ENCODE measurements at places on chromosomes 2 and 18.

- no peak for DNase-seq
These were observed 16.5 kb downstream of the GPC1 start for GRCh38 chr2:240451791-240452461.

GRCh38 chr2:81396417-81397019 is 1092.0 kb upstream of the LRRTM1 start:
- DNase-seq: no peak

DNA sequence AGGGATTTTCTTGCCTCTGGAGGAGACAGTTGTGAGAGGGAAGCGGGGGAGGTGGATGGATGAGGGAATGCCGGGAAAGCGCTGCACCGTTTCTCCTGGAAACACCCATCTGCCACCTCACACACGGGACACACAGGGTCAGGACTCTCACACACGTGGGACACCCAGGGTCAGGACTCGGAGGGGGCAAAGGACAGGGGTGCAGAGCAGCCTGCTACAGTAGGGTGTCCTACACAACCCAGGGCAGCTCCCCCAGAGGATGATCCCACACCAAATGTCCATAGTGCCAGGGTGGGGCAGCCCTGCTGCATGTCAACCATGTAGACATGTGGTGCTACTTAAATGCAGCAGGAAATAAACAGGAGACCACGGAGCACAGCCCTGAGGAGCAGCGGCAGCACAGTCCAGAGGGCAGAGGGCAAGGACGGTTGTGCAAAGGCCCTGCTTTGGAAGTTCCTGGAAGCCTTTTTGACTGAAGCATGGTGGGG is 5.1 kb downstream of the RAMP1 start:
- no peak for DNase-seq

GRCh38 chr18:8627107-8627472 is 17.9 kb downstream of the RAB12 start:
- DNase-seq: no peak

- no peak for DNase-seq
These were observed 187.1 kb downstream of the GULP1 start for GRCh38 chr2:188478724-188479123.

DNA sequence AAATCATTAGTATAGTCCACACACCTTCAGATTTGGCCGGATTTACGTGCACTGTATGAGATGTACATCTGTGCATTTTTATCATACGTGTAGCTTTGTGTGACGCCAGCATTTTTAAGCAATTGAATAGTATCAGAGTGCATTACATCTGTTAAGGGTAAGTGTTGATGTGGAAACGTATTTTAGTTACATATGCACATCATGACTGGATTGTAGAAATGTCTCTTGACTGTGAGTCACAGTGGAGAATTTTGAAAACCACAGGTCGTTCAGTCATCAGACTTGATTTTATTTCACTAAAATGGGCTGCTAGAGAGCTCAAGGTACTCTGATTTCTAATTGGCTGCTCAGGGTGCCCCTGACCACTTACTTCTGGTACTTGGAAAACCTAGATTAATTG is 5.4 kb upstream of the GPBAR1 start:
- no peak for DNase-seq

- no peak for DNase-seq
These were observed 45.6 kb downstream of the NAB1 start for GRCh38 chr2:190694479-190694878.

DNA sequence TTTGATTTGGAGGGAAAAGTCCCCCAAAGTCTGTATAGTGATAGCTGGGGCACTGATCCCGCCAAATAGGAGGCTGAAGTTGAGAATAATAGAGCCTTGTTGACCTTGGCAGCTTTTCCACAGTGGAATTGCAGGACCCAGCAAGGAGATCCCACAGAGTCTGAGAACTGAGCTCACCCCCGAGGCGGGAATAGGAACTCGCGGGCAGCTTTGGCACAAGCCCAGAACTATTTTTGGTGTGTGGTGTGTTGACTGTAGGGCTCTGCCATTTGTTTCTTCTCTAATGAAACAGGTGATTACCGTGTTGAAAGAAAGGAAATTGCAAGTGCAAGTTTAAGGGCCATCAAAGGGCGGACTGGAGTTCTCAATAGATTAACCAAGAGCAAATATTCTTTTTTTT is 34.0 kb downstream of the SH3RF3 start:
- DNase-seq: no peak

- DNase-seq: no peak
These were observed 1330.0 kb upstream of the CELF4 start for GRCh38 chr18:38895560-38895959.

- DNase-seq: no peak
These were observed 195.7 kb upstream of the GALNT5 start for GRCh38 chr2:157061799-157062198.

- DNase-seq: no peak
These were observed at the start of gene NCL for GRCh38 chr2:231463698-231464575. TSS of gene NCL (minus strand) at chr2:231464484. CDS start at chr2:231464353, 131 bp downstream.

DNA sequence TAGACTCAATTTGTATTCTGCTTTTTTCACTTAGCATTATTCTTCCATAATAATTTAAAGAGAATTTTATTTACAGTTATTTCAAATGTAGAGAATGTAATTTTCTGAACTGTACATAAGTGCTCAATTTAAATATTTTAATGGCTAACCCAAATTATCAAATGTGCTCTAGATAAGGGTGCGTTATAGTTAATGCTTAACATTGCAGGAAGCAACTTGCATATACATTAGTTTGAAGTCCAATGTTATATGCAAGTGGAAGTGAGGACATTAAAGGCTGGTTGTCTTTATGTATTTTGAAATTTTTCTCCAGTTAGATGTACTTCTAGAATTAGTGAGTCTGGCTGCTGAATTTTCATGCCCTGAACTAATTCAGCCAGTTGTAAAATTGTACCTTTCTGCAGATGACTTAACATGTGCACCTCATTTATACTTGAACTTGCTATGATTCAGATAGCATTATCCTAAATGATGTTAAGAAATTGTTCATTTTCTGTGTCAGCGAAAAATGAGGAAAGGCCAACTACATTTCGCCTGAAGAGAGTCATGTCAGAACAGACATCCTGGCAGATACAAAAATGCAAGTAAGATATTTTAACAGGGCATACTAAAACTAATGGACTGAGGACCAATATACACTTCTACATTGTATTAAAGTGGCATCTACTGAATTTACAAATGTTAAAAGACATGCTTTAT is 59.2 kb upstream of the GAREM1 start:
- no peak for DNase-seq

DNA sequence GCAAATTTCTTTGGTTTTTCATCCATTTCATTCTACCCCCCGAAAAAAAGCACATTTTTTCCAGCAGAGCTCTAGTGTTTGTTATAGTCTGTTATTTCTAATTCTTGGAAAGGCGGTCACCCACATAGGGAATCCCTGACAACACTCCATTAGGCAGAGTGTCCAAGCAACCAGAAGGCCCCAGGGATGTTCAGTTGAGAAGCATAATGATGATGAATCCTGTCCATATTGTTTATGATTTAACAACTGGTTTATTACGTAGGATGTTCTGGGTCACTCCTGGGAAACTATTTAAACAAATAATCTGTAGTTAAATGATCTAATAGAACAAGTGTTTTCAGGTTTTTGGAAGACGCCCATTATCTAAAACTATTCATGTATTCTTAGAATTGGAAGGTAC is 388.7 kb downstream of the TNS1 start:
- no peak for DNase-seq

- no peak for DNase-seq
These were observed 579.4 kb upstream of the LRATD1 start for GRCh38 chr2:14053105-14053504.

DNA sequence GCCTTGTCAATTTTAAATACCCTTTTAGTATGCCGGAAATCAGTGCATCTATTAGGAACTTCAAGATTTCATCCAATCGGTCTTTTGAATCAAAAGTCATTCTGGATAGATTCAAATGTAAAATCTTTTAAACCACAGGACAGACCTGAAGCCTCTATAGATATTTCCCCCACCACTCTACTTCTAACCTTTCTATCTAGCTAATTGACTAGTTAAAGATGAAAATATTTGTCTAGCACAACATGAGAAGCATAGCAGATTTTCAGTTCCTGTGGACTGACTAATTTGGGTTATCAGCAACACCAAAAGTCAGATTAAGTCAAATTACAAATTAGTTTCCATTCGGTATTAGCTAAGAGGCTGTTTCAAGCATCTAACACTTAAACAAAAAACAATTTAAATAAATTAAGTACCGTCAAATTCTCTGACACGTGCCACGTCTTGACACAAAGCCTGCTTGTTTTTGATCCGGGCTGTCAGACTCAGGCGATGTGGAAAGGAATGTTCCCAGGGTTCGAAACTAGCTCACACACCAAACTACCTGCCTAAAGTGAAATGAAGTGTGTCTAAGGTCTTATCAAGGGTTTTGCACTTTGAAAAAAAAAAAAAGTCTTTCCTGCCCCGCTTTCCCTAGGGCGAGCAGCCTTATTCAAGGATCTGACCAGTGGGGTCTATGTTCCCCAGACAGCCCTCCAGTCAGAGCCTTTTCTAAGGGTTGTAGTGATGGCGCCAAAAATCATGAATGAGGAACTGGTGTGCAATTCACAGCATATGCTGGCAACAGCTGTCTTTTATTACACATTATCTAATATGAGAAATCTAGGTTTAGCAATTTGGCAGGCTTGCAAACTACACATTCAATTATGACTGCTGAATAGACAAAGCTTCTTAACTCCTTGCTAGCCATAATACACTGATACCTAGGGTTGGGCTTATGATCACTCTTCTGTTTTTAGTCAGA is 4.7 kb downstream of the CYTIP start:
- DNase-seq: no peak

GRCh38 chr2:208643145-208643544 is 236.6 kb downstream of the PTH2R start:
- no peak for DNase-seq

DNA sequence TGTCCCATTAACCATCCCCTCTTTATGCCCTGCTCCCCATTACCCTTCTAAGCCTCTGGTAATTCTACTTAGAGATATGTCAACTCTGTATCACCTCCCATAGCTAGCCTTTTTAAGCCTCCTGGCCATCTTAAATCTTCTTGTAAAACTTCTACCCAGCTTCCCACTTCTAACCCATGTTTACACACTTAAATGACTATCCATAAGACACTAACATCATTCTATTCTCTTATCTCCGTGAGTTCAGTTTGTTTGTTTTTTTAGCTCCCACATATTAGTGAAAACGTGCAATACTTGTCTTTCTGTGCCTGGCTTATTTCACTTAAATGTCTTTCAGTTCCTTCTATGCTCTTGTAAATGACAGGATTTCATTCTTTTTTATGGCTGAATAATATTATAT is 42.4 kb downstream of the RAB3GAP1 start:
- DNase-seq: no peak

GRCh38 chr2:37125416-37125815 is 31.4 kb downstream of the EIF2AK2 start:
- no peak for DNase-seq

- DNase-seq: no peak
These were observed 1139.4 kb upstream of the GYPC start for GRCh38 chr2:125516496-125517109.

GRCh38 chr2:31110431-31110830 is 27.8 kb downstream of the GALNT14 start:
- DNase-seq: no peak

- no peak for DNase-seq
These were observed 5.8 kb upstream of the D2HGDH start for GRCh38 chr2:241728627-241729026.

DNA sequence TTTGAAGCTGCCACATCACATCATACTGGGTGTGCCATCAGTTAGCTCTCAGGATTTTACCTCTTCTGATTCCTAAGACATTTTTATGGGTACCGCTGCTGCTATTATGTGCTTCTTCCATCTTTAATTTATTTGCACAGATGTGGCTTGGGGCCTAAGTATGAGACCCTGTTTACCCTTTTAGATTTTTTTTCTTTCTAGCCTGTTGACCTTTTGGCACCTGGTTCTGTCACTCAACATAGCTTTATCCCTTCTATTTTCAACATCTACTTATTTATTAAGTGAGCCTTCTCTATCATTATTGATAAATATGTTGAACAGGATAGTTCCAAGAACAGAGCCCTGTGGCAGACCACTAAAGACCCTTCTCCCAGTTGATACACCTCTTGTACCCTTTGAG is 57.0 kb downstream of the TET3 start:
- no peak for DNase-seq

DNA sequence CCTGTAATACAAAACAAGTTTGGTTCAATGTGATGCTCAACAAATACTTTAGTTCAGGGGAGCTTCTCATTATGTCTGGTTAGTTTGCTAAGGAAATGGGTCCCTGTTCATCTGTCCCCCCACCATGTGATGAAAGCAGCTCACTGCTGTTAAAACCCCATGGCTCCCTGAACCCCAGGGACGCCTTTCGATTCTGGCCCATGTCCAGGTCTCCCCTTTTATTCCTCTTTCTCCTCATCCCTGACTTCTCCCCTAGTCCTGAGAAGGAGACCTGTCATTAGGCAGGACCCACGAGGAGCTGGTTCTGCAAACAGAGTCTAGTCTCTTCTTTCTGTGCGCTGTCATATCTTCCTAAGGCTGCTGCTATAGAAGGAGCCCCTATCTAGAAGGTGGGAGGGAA is 213.3 kb upstream of the OSR1 start:
- DNase-seq: no peak

DNA sequence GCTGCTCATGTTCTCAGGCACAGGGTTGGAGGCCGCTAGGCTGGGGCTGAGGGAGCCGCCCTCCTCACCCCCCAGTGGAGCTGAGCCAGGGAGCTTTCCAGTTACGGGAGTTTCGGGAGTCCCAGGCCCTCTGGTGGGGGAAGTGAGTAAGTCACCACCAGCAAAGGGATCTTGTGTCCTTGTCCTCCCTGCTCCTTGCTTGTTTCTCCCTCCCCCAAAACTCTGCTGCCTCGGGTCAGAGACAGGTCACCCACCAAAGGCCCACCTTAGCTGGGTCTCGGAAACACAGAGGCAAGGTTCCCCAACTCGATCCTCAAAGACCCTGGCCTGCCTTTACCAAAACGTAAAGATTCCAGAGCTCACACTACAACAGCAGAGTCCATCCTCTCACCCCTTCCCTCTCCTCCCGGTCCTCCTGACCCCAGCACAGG is 60.5 kb upstream of the POMC start:
- no peak for DNase-seq

DNA sequence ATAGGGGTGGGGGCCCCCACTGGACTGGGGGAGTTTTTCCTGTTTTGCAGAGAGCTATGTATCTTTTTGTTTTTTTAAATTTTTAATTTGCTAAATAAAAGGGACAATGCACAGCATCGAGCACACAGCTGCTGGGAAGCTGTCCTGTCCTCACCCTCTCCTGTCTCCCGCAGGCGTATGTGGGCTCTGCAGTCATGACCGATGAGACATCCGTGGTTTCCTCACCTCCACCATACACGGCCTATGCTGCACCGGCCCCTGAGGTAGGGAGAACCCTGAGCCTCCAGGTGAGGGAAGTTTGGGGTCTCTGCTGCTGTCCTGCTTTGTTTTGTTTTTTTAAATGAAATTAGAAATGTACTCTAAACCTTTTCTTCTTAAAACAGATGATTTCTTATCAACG is 27.6 kb downstream of the PLEKHB2 start:
- no peak for DNase-seq

GRCh38 chr18:28132084-28132483 is 44.8 kb downstream of the CDH2 start:
- DNase-seq: no peak

Data from cortex of kidney (tissue), 1 donor.